Pancreas (tissue), 10 donors: ENCODE measurements at places on chromosomes 4 and X.

- DNase-seq = no peak
These were observed 8.6 kb upstream of the BGN start for GRCh38 chrX:153486171-153486570.

GRCh38 chr4:150781191-150781590 is 199.2 kb downstream of the MAB21L2 start:
- DNase-seq = no peak

DNA sequence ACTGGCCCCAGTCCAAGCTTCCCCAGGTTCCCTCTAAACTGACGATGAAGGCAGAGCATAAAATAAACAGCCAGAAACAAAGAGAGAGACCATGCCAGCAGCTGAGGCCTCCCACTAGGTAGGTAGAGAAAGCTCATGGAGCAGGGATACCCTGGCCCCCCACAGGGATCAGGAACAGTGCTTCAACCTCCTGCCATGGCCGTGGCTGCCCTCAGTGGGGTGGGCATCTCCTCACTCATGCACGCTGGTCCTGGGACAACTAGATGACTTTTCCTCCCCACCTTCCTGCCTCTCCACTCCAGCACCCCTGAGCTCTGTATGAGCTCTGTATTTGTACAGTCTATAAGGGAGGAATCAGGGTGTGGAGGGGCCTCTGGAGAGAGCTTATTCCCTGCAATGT is 117.7 kb upstream of the PSAPL1 start:
- DNase-seq = no peak

- no peak for DNase-seq
These were observed 2.2 kb downstream of the AKAP17A start for GRCh38 chrX:1593286-1594271.

- no peak for DNase-seq
These were observed 78.4 kb downstream of the REPS2 start for GRCh38 chrX:17024886-17025285.

- DNase-seq = peak; percentile 19
These were observed 1.1 kb upstream of the PGRMC2 start for GRCh38 chr4:128288689-128289106.

DNA sequence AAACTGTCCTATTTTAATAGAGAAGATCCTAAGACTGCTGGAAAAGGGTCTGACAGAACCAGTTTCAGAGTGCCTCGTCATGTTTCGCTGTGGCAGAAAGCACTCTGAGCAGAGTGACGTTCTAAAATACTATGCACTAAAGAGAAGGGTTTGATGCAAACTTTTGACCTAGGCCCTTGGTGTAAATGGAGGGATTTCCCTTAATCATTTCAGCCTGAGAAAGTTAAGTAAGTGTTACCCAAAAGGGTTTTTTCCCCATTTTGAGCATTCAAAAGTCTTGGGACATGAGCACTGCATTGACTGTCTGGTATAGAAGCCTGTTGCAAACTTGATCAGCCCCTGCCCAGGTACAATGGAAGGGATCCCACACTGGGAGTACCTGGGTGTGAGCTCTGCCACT is 157.5 kb upstream of the ATOH1 start:
- DNase-seq = no peak

GRCh38 chr4:692771-693554 is 4.0 kb upstream of the SLC49A3 start:
- DNase-seq = no peak

DNA sequence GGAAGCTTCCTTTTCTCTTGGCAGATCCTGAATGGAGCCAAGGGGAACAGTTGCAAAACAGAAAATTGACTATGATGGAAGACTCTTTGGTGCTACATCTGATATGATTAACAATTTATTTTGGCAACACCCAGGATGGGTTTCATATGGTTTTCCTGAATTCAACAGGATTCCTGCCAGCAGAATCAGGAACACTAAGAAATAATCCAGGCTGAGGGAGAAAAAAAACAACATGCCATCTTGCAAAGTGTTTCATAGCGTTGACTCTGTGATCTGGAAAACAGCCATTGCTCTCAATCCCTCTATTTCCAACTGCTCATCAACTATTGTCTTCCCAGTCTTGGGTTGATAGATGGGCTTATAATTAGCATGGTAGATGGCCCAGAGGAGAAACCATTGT is 303.8 kb upstream of the KLF3 start:
- DNase-seq = no peak

DNA sequence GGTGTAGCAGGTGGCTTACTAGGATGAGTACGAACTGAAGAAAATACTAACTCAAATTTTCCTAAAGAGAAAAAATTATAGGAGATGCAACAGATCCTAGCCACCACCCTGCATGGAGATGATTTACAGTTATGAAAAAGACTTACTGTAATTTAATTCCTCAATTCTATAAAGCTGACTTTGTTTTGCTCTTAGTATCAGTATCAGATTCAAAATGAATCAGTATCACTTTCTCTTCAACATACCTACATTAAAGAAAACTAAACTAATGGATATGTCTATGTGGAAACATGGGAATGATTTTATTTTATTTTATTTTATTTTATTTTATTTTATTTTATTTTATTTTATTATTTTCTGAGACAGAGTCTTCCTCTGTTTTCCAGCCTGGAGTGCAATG is 525.8 kb downstream of the NLGN4X start:
- no peak for DNase-seq

DNA sequence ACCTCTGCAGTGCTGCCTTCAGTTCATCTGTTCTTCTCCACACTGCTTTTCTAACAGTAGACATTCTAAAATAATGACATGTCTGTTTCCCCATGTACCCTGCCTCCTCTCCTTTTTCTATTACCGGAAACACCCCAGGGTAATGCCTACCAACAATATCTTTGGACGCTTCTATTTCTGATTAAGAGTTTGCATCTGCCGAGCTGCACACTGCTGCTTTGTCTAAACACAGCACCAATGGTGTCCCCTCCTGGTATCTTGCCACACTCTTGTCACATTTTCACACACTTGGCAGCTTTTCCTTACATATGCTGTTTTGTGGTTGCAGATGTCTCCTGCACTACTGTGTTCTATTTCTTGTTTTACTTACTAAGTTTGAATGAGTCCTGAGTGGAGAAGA is 288.8 kb downstream of the GRIA2 start:
- no peak for DNase-seq

DNA sequence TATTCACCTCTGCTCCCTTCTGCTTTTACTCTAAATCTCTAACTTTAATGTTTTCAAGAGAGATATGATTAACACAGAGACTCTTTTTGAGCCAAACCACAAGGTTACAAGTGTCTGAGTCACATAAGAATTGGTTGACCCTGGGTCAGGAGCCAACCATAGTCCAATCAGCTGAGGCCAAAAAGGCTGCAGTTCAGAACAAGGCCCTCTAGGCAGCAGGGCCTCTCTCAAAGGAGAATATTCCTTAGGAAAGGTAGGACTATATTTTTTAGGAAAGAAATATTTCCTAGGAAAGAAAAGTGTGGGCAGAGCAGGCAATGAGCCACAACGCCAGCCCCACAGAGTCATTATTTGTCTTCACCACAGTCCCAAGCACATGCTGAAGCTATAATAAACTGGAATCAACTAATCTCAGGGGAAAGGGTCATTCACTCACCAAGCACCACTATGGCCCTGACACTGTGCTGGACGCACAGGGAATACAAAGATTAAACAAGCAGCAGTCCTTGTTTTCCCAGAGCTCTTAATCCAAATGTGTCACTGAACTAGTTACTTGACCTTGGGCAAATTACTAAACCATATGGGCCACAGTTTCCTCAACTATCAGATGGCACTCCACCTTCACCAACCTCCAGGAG is 2.2 kb downstream of the ATP8A1 start:
- peak; percentile 19 for DNase-seq

DNA sequence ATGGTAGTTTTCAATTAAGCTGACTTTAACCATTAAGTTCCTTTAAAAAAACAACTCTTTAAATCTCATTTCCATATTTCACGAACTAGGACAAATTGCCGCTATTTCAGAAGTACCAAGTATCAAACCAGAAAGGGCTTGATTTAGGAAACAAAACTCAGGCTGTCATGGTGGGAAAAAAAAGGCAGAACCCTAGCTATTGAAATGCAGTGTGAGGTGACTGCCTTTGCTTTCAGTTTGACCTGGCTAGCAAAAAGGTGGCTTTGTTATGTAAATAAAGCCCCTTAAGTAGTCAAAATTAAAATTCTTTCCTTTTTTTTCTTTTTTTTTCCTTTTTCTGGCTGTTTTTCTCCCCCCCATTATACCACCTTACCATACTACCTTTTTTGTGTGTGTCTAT is 40.6 kb upstream of the CYP2U1 start:
- no peak for DNase-seq
